ENCODE measurements at places on chromosomes 3 and 15. TPM values are rescaled to one million over a fixed set of nuclear protein-coding genes. Genes with fewer than 3 reads are reported as not detected.

GRCh38 chr3:173371848-173372487, 25.6 kb upstream of the NLGN1 start:
- DNase-seq = no peak

- no peak for DNase-seq
Observed at GRCh38 chr3:195856410-195857084, 44.8 kb upstream of the MUC4 start.

DNA sequence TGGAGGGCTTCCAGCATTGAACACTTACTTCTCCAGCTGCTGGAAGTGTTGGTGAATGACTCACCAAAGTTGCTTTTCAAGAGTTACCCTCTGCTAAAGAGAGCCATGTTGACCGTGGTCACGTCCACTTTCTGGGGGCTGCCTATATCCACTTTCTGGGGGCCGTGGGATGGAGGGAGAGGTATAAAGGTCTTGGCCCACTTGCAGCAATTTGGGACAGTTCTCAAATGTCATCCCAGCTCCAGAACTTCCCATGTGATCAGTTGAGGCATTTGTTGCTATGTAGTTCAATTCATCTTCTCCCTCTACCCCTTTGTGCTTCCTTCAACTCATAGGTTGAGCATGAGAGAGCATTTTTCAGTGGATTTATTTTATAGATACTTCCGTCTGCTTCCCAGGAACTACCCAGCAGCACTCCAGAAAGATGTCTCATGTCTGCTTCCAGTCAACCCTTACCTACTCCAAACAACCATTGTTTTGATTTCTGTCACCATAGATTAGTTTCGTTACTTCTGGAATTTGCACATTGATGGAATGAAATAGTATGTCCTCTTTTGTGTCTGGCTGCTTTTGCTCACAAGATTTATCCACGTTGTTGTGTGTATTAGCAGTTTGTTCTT, 130.6 kb downstream of the TCF12 start:
- no peak for DNase-seq

GRCh38 chr3:5505997-5506396, 318.5 kb downstream of the EDEM1 start:
- DNase-seq = no peak

DNA sequence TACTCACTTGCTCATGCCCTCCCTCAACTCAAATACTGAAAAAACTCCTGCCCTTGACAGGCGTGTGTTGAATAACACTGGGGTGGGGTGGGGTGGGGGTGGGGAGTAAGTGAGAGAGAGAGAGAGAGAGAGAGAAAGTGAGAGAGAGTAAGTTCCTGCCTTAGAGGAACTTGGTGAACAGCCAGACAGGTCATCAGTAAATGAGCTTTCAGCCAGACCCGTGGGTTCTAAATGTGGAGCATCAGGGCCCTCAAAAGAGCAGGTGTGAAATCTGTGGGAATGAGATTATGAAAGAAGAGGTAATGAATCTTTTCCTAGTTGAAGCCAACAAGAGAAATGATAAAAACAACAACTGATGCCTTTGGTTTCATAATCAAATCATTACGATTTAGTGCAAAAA, 134.4 kb upstream of the FAM3D start:
- DNase-seq = no peak

DNA sequence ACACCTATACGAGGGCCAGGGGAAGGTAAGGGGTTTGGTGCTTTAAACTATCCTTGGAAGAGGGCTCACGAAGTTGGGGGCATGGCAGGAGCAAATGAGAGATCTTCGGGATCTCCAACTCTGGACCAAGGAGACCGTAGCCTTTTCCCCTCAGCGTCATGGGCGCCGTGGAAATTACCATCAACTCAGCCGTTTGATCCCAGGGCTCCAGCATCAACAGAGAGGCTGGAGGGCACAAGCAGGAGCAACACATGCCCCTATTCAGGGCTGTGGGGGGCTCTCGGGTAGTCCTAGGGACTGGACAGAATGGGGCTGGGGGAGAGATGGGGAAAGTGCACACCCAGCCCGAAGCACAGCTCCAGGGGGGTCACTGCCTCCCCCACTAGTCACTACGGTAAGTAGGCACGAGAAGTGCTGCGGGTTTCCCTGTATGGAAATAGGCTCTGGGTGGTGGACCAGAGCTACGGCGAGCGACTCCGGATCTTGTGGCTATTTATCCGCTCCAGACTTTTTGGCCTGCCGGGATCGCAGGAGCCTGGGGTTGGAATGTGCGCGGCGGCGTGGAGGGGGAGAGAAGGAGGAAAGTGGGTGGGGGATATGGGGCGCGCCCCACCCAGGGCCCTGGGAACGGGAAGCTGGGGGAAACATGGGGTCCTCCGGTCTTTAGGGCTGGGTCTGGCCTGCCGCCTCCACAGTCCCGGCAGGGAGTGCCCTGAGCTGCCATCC, 539 bp upstream of the LAMB2 start:
- DNase-seq = no peak

DNA sequence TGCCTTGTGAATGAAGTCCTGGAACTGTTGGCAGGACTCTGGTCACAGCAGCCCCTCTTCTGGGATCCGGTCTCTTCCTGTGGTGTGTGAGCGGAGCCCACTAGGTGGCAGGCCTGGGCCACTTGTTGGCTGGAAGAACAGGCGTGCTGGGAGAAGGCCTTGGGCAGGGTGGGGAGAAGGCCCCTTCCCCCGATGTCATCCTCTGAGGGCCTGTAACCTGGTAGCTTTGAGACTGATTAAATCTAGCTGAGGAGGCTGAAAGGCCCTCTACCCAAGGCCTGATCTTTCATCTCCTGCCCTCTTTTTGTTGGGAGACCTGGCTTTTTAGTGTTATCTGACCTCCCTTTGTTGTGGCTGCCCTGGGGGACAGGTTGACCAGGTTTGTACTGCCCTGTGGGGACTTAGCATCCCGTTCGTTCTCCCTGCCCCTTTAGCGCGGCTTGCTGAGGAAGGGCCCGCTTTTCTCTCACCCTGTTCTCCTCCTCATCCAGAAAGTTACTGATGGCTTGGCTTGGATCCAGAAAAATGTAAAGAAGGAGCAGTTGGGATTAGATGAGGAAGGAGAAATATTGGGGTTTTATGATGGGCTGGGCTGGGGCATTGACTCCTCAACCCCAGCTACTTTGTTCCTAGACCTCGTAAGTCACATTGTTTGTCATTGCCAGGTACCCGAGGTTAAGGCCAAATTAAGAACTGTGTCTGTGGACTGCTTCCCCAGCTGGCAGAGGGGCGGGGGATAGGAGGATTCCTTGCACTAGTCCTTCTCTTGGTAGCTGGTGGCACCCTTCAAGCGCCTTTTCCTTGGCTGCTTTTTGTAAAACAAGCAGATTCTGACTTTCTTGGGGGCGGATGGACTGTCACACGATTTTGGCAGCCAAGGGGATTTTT, 48.5 kb downstream of the CHCHD6 start:
- peak; percentile 55 for DNase-seq

PGBD4 gene
- total RNA-seq = 4.1 TPM

DNA sequence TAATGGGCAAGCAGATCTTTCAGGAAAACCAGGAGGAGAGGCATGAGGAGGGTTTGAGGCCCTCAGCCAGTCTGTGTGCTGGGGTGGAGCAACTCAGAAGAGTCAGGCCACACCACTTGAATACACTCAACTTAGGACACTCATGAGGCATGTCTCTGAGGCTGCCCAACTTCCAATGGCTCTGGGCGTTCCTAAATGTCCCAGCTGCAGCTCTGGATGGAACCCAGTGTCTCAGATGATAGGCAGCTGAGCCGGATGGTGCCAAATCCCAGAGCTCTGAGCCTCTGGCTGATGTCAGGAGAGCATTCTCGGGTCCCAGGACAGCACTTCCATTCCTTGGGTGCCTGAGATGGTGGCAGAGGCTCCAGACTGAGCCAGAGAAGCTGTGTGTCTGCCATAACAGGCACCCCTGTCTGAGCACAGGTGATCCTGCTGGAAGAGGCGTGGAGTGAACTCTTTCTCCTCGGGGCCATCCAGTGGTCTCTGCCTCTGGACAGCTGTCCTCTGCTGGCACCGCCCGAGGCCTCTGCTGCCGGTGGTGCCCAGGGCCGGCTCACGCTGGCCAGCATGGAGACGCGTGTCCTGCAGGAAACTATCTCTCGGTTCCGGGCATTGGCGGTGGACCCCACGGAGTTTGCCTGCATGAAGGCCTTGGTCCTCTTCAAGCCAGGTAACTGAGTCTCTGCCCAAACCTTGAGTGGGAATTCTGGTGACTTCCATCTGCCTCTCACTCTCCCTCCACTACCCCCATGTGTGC, 2.8 kb downstream of the NR2E3 start:
- DNase-seq = no peak

GRCh38 chr3:153144779-153145178, 17.2 kb upstream of the RAP2B start:
- no peak for DNase-seq

Measured in activated CD4-positive, alpha-beta T cell treated with anti-CD3 and anti-CD28 coated beads, Interleukin-2, amount 10 ng/mL, durations not matched to agents 7 days and 5 days (primary cell).